ENCODE measurements at places on chromosomes 13 and 19.

DNA sequence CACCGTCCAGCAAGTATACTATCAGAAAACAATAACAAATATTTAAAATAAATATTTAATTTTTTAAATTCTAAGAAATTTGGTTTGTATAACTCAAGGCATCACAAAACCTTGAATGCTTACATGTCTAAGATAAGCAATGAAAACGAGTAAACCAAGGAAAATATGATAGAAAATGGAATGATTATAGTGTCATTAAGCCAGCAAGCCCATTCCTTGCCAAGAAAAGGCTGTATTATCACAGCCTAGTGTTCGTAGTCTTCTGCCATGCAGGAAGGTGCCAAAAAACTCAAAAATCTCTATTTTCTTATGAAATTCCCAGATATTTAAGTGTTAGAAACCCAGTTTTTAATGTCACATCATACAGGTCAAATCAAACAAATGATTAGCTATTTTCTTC lies 136.4 kb downstream of the STOML3 start:
- no peak for DNase-seq

- DNase-seq: no peak
These were observed 50.5 kb upstream of the MEDAG start for GRCh38 chr13:30855569-30855968.

DNA sequence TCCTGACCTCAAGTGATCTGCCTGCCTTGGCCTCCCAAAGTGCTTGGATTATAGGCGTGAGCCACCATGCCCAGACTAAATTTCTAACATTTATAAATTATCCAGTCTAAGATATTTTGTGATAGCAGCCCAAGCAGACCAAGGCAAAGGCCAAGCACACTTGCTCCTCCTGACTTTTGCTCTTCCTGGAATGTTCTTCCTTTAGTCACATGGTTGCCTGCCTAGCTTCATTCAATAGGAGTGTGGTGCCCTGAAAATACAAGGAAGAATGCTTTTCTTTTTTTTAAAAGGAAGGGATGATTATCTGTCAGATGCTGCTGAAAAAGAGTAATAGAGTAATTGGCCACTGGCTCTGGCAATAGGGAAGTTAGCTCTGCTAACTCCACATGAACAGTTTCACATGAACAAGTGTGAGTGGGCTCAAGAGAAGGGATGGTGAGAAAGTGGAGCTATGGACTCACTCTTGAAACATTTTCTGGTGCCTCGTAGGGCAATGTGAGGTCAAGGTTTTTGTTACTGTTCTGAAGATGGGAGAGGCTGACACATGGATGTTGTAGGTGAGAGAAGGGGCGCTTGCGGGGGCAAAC lies 47.1 kb downstream of the USPL1 start:
- DNase-seq: no peak

- DNase-seq: no peak
These were observed 209.3 kb downstream of the KCNRG start for GRCh38 chr13:50224534-50224933.

Data from AG09319 (cell line).